ENCODE measurements at places on chromosomes 16 and 17.

DNA sequence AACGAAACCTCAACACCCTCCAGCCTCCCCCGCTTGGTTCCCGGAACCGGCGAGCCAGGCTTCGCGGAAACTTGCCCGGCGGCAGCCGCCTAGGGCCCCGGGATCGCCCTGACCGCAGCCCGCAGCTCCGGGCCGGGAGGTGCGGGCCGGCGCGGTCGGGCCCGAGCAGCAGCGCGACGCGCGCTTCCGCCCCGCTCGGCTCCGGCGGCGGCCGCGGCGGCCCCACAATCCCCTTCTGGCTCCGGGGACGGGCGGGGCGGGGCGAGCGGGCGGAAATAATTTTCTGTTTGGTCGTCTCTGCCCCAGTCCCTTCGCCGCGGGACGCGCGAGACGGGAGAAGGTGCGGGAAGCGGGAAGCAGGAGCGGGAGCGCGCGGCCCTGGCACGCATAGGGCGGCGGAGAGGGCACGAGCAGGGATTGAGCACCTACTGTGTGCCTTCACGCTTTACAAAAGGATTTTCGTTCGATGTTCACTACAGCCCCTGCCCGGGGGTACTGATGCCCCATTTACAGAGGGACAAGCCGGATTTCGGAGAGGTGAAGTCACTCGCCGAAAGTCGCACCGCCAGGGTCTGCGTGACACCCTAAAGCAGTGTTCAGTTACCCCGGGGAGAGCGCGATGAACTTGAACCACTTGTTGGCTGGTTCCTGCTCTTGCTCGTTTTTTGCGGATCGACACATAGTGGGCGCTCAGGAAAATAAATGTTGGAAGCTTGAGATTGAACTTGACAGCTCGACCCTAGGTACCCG, 2.7 kb upstream of the MLLT6 start:
- peak; percentile 83 for DNase-seq

- DNase-seq: no peak
Measured at GRCh38 chr16:68436581-68436980, 11.7 kb downstream of the SMPD3 start.

GRCh38 chr17:14843086-14843795, 421.9 kb downstream of the PMP22 start:
- no peak for DNase-seq

- no peak for DNase-seq
Measured at GRCh38 chr16:49019831-49020230, 261.8 kb downstream of the CBLN1 start.

GRCh38 chr16:14427371-14427948, 202.6 kb downstream of the PARN start:
- peak; percentile 67 for DNase-seq

- DNase-seq: no peak
Measured at GRCh38 chr17:82305727-82306300, 11.6 kb downstream of the CD7 start.

Measured in SJSA1 (cell line).